Stimulated activated CD4-positive, alpha-beta T cell treated with anti-CD3 and anti-CD28 coated beads, Interleukin-15, amount 100 ng/mL, for 1 hour (primary cell): ENCODE measurements at places on chromosomes 4 and X.

- DNase-seq, result no peak
Measured at GRCh38 chr4:53637348-53637747, 46.1 kb upstream of the LNX1 start.

DNA sequence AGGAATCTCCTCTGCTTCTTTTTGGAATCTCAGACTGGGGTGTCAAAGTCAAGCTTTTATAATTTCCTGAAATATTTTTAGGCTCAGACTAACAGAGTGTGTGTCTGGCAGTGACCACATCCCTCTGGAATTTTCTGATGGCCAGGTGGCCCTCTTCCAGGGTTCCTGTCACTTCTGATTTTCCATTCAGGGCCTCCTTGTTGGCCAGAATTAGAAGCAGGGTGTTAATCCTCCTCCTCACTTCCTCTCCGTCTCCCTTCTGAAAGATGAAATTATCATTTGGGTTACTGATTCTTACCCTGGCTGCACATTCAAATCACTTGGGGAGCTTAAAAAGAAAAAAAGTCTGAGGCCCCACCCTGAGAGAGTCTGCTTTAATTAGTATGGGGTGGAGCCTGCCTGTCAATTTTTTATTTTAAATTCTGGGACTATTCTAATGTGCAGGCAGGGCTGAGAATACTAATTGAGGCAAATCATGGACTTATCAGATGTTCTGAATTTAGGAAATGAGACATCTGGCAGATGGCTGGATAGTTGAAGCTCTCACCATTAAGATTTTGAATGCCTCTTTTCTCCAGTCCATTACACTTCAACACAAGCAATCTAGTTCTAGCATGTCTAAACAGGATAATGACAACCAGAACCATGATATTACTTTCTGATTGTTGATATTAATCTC lies 43.2 kb downstream of the HAND2 start:
- no peak for DNase-seq

DNA sequence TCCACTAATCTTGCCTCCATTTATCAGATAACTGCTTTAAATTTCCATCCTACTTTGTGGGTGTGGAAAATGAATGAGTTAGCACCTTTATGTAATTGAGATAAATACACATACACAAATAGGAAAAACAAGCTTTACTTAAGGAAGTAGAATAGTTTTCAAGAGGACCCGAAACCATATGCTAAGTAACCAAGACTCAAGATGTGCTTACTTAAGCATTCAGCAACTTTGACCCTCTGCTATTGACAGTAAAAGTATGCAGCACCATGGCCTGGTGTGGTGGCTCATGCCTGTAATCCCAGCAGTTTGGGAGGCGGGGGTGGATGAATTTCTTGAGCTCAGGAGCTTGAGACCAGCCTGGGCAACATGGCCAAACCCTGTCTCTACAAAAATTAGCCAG lies 29.9 kb downstream of the RNF175 start:
- DNase-seq, result no peak

- DNase-seq, result no peak
Measured at GRCh38 chr4:54658252-54659093, 716 bp downstream of the KIT start.

DNA sequence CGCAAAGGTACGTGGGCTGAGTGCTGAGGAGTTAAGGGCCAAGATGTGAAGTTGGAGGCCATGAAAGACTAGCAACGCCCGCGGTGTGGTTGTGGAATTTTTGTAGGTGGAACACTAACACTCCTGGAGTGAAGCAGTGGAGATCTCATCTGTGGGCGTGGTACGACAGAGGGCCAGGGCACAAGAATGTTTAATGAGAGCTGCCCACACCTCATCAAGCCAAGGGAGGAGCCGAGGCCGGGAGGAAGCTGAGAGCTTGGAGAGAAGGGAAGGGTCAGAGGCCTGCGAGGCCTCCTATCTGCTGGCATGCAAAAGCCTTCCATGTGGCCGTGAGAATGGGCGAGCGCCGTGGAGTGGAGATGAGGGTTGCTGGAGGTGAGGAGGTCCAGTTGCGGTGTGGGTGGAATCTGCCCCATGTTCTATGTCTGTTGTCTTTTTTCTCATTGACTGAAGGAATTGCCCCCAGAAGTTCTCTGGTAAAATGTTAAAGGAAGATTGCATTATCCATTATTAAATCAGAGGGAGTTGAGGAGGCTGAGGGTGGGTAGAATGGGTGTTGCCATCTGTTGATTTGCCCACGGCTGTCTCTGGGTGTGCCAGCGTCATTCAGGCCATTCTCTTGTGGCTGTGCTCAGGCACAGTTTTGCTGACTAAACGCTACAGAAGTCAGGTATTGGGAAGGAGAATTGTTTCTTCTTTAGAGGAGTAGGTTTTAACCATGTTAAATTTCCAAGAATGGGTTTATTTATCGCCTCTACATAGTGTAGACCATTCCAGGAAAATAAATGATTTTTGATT lies 19.8 kb downstream of the SNX25 start:
- DNase-seq, result no peak

DNA sequence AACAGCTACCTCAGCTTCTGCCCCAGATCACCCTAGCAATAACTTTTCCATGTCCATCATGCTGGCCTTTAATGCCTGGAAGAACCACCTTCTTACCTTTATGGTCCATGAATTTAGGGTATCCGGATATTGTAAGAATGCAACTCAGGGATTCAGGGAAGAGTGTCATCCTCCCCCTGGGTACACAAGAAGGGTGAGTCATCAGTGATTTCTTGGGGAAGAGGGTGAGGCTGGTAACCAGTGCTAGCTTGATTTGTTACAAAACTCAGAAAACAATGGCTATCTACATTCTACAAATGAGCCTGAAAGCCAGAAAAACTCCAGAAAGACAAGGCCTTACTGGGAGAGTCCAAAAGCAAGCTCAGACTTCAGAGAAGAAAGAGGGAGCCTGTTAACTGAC lies 10.4 kb upstream of the NALF2 start:
- DNase-seq, result no peak

GRCh38 chrX:69070949-69071650 lies 94.2 kb downstream of the PJA1 start:
- DNase-seq, result no peak

- DNase-seq, result no peak
Measured at GRCh38 chrX:29461039-29461438, 754.3 kb upstream of the MAGEB2 start.

GRCh38 chr4:82528868-82529267 lies 32.9 kb downstream of the TMEM150C start:
- DNase-seq, result no peak

DNA sequence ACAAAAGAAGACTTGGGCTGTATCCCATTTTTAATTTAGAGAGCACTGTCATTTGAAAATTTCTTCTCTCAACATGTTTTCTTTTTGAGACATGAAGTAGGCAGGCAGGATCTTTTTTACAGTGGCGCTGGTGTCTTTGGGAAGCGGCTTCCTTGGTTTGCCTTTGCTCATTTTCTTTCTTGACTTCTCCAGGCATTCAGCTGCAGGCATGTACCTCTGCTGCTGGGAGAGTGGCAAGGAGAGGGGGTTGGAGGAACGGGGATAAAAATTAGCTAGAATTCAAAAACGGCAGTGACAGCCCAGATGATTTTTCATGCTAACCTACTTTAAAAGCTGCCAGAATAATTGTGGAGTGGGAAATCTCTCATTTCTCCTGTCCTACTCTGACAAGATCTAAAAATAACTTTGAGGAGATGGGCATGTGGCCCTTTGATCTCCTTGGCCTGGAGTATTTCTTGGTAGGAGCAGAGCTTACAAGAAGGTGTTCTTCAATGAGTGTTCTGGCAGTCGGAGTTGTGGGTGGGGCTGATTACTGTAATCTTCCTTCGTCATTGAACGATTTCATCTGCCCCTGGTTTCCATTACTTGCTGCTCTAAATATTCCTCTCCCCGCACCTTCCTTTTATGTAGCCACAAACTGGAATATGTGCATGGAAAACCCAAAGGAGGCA lies 54.8 kb downstream of the TBL1X start:
- DNase-seq, result no peak

DNA sequence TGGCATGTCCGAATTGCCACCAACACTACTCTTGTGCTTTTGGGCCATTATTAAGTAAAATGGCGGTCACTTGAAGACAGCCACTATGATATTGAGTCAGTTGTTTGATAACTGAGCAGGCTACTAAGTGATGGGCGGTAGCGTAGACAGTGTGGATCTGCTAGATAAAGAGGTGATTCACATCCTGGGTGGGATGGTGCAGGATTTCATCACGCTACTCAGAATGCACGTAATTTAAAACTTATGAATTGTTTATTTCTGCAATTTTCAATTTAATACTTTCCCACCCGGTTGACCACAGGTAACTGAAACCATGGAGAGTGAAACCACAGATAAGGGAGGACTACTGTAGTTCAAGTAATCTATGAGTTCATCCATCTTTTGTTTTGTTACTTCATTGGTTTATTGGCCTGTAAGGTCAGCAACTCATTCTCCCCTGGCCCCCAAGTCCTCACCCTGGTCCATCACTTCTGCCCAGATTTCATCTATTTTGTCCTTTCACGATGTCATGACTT lies 2.9 kb downstream of the ARAF start:
- DNase-seq, result no peak

- DNase-seq, result no peak
Measured at GRCh38 chr4:102758241-102759160, 2.3 kb downstream of the MANBA start.

DNA sequence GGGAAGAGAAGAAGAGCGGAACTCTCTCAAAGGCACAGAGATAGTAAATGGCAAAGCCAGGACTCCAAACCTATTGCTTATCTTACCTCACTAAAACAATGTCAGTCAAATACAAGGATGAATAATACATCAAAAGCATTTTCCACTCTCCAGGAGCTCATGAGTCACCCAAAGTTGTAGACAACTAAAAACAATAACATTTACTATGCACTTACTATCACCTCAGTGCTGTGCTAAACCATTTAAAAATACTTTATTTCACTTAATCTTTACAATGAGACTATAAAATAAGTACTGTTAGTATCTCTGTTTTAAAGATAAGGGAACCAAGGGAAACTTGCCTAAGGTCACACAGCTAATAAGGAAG lies 163.2 kb upstream of the SPANXC start:
- no peak for DNase-seq

- no peak for DNase-seq
Measured at GRCh38 chr4:12499693-12500092, 984.4 kb downstream of the RAB28 start.

GRCh38 chrX:69268611-69269010 lies 103.4 kb upstream of the PJA1 start:
- DNase-seq, result no peak

DNA sequence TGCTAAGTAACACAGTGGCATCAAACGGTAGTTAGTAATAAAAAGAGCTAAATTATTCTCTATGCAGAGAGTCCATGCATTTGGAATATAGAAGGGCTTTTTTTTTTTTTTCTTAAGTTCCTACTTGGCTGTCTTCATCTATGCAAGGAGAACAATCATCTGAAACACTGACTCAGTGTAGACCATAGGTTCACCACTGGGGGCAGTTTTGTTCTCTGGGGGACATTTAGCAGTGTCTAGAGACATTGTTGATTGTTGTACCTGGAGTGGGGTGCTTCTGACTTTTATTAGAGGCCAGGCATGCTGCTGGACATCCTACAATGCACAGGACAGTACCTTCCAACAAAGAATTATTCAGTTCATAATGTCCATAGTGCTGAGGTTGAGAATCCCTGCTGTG lies 41.2 kb downstream of the TMA16 start:
- no peak for DNase-seq

- DNase-seq, result no peak
Measured at GRCh38 chrX:152876931-152877840, 20.7 kb upstream of the ZNF185 start.

GRCh38 chrX:120857240-120857639 lies 18.4 kb downstream of the CT47B1 start:
- DNase-seq, result no peak

DNA sequence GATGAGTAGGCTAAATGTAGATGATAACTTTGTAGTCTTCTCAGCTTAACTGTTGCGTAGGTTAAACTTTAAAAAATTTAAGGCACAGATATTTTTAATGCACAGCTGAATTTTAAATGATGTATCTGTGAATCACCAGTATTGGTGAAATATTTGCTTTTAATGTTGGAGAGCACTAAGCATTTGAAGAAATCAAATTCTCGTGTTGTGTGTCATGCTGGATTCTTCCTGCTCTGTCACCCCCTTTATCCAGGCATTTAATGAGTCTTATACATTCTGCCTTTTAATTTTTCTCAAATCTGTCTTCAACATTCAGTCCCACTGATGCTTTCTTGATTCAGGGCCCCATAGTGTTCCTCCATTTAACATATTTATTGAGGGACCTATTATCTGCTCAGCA lies 76.7 kb downstream of the SLC4A4 start:
- DNase-seq, result no peak

DNA sequence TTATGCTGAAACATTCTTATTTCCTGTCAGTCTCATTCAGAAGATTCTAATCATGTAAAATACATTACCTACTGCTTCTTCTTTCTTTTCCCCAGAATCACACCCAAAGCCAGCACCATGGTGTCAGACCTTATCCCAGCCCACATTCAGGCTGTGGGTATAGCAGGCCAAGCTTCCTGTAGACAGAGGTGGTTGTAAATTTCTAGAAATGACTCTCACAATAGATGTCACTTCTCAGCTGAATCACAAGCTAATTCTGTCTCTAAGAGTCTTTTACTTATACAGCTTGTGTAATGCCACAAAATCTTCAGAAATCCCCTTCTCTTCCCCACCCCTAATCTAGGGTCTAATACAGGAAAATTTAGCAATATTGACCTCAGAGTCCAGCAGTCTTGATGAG lies 239.6 kb downstream of the PARM1 start:
- DNase-seq, result no peak

DNA sequence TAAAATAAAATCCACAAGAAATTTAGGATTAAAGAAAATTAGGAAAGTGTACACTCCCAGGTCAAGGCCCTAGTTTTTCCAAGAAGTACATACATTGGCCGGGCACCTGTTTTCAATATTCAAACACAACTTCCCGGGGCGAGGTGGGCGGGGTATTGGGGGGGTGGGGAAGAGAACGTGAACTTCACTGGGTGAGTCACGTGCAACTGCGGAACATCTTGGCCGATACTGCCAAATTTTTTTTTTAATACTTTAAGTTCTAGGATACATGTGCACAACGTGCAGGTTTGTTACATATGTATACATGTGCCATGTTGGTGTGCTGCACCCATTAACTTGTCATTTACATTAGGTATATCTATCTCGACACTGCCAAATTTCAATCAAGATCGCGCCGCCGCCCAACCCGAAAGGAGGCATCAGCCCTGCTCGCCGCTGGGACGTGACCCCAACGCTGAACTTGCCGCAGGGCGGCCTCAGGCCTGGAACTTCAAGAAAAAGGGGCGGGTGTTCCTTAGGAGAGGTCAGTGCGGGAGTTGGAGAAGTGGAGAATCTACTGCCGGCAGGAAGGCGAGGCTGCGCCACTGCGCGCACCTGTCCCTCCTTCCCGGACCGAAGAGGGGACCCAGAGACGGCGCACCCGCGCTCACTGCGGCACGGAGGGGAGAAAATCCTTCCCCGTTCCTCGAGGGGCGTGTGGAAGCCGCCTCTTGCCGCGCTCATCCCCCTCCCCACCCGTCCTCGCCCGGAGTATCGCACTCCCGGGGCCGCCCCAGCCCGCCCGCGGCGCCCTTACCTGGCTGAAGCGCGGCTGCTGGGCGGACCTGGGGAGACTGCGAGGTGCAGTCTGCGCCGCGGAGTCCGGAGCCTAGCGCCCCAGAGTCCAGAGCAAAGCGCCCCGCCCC lies at the start of gene TEC:
Gene TEC, minus strand, starts transcription at position 883 of the 905 bp plus-strand sequence. CDS start 41,224 bp downstream, outside the sequence.
- DNase-seq, result peak; percentile 23
